ENCODE measurements at places on chromosomes 4 and X. TPM values are rescaled to one million over a fixed set of nuclear protein-coding genes. Genes with fewer than 3 reads are reported as not detected.

- DNase-seq, result no peak
Measured at GRCh38 chrX:109327251-109327650, 154.6 kb downstream of the GUCY2F start.

DNA sequence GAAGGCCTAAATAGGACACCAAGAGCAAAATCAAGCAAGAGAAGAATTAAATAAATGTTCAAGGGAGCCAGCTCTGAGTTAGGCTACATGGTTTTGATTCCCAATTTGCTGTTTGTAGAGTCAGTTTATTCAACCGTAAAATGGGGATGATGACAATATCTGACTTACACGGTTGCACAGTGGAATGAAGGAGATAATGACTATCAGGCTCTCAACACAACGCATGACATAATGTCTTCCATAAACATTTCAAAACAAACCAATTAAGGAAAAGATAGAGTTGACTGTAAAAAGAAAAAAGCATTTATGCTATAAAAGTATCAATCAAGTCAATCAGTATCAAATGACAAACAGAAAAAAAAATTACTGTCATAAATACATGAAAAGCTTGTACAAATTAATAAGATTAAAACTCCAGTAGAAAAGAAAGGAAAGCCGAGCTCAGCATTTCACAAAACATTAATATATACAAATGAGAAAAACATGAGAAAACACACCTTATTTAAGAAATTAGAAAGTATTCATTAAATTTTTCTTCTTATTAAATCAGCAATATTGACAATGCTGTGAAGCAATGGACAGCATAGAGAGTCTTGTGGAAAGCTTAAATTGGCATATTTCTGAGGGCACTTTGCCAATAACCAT lies 179.0 kb downstream of the SCFD2 start:
- DNase-seq, result no peak

- no peak for DNase-seq
Measured at GRCh38 chr4:6538575-6538974, 36.4 kb upstream of the MAN2B2 start.

DNA sequence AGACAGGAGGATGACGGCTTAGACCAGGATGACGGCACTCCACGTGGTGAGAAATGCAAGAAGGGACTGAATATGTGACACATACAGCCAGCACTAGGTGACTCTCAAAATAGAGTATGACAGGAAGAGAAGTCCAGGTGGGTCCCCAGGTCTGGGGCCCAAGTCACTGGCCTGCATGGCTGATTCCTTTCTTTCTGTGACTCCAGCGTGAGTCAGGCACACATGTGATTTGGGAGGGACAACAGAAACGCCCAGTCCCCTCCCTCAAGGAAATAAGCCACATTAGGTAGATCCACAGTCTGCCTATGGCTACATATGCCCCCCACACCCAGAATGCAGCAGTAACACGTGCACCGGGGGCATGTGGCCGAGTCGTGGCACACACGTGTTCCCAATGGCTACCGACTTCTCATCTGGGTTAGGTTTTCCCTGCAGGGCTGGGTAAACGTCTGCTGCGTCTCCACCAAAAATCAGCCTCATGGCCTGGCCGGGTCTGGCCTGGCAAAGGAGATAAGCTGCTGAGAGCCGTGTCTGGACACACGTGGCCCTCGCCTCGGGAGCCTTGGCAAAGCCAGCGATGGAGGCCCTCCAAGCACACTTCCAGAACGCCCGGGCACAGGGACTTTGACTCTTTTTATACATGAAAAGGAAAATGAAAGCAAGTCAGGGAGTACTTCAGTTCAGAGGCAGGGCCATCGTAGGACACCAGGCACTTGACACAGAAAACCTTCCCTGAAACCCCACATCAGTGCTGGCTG lies 19.3 kb downstream of the SEL1L3 start:
- DNase-seq, result no peak

MOSPD2 gene
- total RNA-seq, result 10.4 TPM

GRCh38 chr4:7112656-7113055 lies 44.8 kb upstream of the GRPEL1 start:
- no peak for DNase-seq
